ENCODE measurements at places on chromosomes 4 and X.

GRCh38 chr4:7326693-7327340 lies 107.9 kb downstream of the PSAPL1 start:
- no peak for DNase-seq

DNA sequence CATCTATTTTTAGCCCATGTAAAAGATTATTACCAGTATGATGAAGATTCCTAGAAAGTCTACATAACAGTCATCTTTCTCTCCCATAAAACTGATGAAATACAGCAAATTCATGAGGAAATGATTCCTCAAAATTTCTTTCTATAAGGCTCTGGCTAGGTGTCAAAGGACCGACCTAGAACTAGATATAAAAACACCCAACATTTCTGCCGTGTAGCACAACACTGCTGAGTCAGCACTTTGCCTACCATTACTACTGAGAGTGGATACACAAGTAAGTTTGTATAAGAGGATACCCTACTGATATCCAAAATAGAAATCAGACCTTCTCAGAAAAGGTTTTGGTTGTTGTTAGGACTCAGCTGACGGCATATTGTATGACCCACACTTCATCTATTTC lies 24.7 kb downstream of the TMEM47 start:
- DNase-seq = no peak

GRCh38 chr4:116122124-116122523 lies 963.3 kb downstream of the TRAM1L1 start:
- no peak for DNase-seq

DNA sequence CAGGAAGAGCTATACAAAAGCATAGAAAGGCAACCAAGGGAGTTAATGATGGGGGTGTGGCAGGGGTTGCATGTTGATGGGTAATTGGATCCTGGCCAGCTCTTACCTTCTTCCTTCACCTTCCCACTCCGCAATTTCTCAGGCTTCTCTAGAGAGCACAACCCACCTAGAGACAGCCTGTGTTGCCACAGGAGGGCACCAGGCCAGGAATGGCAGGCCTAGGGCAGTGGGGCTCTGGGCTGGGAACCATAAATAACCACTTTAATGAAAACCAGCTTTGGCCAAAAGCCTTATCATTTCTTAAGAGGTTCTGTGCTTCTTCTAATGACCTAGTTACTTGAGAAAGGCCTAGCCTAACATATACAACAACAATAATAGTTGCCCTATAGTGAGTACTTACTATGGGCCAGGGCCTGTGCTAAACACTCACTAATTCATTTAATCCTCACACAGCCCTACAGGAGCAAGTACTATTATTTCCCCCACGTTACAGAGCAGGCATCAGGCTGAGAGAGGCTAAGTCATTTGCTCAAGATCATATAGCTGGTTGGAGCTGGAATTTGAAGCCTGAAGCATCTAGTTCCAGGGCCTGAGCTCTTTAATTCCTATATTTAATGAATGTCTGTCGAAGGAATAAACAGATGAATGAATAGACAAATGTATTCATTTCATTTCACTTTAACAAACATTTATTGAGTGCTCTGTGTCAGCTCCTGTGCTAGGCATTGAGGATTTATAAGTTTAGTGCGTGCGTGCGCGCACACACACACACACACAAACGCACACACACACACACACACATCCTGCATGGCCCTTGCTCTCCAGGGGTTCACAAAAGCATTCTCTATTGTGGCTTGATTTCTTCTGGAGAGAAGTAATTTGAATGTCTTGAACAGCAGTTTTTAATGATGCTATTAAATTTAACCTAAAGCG lies 66.8 kb downstream of the RTL9 start:
- no peak for DNase-seq

DNA sequence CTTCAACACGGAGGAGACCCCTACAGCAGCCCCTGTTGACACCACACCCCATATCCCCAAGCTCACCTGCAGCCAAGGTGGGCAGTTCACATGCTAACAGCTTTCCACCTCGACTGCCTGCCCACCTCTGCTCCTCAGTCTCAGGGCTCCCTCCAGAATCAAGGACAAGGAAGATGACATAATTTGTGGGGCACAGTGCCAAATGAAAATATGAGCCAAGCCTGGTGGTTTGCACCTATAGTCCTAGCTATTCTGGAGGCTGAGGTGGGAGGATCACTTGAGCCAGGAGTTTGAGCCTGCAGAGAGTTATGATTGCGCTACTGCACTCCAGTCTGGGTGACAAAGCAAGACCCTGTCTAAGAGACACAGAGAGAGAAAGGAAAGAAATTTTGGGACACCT lies 516.3 kb downstream of the BCOR start:
- DNase-seq = no peak

Measured in right atrium auricular region (tissue), 2 donors.